ENCODE measurements at places on chromosomes 12 and 14.

DNA sequence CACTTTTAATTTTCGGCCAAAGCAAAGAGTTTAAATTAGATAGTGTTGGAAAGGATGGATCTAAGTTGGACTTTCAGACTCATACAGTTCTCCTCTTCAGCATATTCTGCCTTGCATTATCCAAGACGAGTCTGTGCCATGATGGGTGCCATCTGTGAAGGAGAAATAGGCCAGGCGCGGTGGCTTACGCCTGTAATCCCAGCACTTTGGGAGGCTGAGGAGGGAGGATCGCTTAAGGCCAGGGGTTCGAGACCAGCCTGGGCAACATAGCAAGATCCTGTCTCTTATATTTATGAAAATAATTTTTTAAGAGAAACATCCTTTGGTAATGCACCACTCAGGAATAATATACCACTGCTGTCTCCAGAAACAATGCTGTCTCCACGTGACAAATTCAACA is 6.5 kb downstream of the AK7 start:
- DNase-seq, result no peak

DNA sequence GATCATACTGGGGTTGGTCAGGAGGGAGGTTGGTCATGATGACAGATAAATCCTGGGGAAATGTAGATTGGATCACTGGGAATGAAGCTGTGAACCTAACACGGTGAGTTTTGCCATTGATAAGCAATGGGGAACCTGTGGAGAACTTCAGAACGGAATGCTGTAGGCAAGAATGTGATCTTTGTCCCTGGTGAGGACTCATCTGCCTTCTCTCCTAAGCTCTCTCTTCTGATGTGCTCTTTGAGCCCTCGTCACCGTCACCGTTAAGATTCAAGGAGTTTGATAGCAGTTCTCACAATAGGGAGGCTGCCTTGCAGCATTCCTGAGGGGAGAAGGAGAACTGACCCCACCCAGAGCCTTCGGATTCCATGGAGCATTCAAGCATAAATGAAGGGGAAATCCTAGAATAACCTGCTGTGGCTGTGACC is 217.6 kb downstream of the ANO6 start:
- DNase-seq, result no peak

DNA sequence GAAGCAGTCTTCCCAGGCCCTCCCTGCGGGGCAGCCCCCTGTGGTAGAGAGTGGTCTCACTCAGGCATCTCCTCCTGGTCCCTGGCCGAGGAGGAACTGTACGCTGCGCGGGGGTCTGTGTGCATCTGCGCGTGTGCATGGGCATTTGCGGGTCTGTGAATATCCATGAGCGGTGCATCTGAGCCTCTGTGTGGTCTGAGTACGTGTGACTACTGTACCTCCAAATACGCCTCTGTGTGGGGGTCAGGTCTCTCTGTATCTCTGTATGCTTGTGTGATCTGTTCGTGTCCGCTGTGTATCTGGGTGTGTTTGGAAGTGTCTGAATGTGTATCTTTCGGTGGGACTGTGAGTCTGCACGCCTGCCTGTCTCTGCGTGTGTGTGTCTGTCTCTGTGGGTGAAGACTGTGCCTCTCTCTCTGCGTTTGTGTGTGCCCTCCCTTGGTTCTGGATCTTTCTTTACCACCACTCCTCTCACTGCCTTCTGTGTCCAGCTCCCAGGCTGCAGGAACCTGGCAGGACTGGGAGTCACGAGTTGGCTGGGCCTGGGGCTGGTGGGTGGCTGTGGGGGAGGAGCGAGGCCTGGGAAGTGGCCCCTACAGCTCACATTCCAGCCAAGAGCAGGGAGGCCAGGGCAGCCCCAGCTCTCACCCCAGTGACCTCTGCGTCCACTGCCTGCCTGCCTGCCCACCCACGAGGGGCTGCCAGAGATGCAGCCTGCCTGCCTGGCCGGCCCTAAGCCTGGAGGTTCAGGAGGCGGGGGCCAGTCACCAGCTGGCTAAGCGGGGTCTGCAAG is 1.1 kb upstream of the PGF start:
- no peak for DNase-seq

DNA sequence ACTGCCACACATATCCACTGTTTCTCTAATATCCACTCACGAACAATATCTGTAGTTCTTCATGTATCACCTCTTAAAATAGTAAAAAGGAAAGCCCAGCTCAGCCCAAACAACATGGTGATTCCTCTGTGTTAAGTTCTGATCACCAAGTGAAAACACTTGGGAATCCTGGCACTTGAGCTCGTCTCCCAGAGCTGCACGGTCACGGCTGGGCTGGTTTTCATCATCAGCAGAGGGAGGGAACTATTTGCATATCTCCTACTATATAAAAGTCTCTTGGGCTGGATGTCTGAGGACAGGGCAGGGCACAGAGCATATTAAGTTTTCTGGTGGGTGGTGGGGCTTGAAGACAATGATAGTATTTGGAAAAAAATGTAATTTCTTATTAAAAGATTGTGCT is 870.6 kb downstream of the TMEM121 start:
- DNase-seq, result no peak

DNA sequence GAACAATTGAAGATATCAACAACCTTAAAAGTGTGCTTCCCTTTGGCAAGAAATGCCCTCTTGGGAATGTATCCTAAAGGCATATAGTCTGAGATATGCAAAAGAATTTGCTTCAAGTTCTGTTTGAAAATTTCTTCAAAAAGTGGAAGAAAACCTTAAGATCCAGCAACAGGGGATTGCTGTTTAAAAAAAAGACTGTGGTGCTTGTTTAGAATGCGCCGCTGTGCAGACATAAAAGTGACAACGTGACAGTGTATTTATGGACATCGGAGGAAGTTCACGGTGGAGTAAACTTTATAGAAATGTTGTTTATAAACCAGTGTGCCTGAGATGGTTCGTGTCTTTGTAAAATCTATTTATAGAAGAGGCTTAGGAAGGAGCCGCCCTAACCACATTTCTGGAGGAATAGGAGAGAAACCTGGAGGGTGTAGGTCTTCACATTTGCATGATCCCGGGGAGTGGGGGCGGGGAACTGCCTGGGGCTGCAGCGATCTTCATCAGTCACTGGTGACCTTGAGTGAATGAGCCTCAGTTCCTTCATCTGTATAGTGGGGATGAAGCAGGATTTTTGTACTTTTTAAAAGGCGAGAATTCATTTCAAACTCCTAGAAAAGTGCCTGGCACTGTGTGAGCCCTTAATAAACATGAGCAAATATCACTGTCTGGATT is 27.5 kb downstream of the ADGRD1 start:
- no peak for DNase-seq

DNA sequence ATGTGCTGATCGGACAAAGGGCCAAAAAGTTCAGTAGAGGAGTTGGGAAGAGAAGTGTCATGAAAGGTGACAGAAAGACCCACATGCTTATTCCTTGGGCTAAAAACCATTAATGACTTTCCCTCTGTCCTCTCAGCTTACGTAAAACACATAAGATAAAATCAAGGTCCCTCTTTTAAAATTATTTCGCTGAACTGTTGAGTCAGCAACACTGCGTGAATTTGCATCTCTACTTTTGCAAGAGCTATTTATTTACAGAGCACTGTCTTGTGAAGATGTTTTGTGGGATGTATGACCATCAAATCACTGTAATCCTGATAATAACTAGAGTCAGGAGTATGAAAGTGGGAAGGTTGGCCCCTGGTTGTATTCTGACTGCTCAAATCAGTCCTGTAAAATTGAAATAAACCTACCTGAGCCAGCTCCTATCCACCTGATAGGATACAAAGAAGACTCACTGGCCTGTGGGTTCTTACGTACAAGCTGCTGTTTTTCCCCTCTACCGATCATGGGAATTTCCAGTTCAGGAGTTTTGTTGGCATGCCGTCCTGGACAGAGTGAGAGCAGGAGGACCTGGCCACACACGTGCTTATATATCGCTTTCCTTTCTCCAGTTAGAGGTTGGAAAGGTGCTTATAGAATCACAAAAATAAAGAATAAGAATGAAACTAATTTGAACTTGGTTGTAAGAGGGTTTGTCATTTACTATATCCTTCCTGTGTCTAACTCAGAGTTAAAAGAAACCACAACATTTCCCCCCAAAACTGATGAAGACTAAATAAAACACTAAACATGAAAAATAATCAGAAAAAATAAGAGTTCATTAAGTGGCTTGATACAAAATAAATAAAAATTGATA is 42.9 kb downstream of the IFNG-AS1 start:
- no peak for DNase-seq

All from T-helper 2 cell (primary cell).